Activated CD4-positive, alpha-beta T cell treated with anti-CD3 and anti-CD28 coated beads for 1 hour (primary cell): ENCODE measurements at places on chromosomes 13 and 19.
A peak's percentile ranks its signal among the peaks of the same experiment; 100 is the strongest.

DNA sequence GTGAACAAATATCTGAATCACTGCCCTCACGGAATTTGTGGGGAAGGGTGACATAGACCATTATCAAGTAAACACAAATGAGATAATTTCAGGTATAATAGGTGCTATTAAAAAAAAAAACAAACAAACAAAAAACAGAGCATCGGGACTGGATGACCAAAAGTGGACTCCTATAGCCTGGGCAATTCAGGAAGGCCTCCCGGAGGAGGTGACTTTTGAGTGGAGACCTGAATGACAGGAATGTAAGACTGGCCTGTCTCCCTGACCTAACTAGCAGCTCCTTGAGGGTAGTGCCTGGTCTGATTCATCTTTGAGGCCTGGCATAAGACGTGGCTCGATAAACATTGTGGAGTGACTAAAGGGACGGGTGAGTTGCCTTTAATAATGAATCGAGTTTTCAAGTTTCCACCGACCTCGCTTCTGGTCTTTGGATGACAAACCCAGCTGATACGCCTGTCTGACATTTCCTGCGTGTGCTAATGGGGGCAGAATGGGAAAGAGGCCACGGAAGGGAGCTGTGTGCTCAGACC is 6.8 kb downstream of the KLK10 start:
- DNase-seq = no peak

GRCh38 chr13:25379011-25379410 is 7.2 kb downstream of the ATP8A2 start:
- no peak for DNase-seq

DNA sequence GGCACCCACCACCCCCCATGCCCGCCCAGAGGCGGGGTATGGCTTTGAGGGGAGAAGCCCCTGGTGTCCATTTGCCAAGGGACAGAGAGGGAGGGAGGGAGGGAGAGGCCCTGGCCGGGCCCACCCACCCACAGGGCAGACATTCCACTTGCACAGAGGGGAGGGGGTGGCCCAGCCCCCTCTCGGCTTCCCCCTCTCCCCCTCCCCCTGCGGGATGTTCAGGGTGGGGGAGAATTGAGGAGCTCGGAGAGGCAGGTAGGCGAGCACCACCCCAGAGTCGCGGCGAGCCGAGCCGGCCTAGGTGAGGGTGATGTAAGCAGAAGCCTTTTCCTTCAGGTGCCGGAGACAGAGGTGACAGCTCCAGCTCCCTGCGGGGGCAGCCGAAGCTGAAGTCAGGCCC is 12.3 kb downstream of the DPF1 start:
- no peak for DNase-seq

DNA sequence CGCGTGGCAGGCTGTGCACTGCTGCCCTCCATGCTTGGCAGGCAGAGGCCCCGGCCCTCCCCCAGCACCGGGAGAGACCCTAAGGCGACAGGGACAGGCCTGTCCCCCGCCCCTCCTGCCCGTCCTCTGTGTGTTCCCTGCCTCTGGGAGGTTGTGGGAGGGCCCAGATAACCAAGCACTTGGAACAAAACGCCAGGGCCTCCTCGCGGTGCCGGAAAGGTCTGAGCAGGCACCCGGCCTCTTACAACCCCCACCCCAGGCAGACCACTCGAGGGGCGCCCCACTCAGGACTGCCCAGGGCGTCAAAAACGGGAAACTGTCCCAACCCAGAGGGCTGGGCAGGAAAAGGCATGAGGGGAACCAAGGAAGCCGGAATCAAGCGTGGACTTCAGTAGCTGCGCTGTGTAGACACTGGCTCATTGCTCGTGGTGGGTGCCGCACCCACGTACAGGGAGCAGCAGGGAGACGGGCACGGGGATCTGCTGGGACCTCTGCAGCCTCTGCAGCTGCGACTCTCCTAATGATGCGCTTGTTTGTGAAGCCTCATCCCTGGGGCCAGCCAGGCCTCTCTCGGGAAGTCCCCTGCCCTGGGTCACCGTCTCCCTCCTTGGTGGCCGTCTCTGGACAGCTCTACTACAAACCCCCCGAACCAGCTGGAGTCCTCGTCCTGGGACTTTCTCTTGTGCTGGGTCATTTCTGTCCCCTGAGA is 20.0 kb downstream of the GNA11 start:
- DNase-seq = no peak

DNA sequence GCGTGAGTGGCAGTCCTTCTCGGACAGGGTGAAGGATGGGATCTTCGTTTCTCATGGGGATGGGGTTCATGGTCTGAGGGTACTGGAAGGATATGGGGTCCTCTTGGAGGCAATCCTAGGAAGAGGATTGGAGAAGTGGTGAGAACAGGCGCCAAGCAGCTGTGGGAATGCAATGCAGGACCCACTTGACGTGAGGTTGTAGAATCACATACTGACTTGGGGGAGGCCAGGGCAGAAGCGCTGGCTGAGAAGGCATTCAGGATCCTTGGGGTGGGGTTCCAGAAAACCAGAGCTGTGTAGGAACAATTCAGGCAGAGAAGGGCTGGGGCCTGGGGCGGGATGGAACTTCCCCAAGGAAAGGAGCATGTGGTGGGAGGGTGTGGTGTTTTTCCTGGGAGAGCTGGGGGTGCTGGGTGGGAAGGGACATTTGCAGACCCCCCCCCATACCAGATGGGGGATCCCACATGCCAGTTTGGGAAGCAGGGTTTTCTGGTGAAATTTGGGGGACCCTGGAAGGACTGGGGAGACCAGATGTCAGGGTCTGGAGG is 852 bp downstream of the KLK1 start:
- no peak for DNase-seq

- no peak for DNase-seq
These were observed 19.4 kb upstream of the PSG2 start for GRCh38 chr19:43101950-43102349.

DNA sequence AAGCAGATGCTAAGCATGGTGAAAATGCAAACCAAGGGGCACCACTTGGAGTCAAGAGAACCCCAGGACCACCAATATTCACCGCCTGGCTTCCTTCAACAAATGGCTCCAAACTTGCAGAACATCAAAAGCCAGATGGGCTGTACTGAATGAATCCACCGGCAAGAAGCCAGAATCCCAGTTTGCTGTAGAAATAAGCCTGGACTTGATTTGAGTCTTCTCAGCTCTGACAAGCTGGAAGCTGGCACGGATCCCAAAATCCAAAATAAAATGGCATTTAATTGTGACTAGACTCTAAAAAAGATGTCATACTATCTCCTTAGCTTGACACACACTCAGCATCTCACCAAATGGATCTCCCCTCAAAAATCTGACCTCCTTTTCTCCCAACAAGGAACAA is 11.9 kb downstream of the EFNB2 start:
- no peak for DNase-seq

- DNase-seq = no peak
These were observed 223.7 kb downstream of the TBC1D4 start for GRCh38 chr13:75258159-75258782.

DNA sequence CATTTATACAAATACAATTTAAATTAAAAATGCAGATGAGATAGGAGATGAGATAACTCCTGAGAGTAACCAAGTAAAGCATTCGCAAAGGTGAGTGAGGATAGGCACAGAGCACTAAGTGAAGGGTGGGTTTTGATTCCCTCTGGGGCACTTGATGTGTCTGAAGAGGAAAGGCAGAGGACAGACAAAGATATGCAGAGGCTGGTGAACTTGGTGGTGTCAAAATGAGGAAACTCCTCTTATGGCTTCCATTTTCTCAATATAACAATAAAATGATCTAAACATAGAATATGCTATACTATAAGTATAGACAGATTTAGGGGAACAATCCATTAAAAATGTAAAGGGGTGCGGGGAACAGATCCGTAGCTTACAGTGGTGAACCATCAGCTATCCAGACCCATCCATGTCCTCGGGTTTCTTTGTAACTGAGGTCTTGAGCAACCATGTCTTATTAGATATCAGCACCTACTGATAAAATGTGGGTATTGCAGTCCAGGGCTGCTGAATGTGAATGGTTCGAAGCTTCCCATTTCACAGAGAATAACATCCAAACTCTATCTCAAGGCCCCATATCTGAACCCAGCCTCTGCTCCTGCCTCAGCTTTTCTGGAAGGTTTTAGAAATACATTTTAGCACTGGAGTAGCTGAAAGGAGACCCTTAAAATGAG is 73.9 kb upstream of the SLC10A2 start:
- no peak for DNase-seq

DNA sequence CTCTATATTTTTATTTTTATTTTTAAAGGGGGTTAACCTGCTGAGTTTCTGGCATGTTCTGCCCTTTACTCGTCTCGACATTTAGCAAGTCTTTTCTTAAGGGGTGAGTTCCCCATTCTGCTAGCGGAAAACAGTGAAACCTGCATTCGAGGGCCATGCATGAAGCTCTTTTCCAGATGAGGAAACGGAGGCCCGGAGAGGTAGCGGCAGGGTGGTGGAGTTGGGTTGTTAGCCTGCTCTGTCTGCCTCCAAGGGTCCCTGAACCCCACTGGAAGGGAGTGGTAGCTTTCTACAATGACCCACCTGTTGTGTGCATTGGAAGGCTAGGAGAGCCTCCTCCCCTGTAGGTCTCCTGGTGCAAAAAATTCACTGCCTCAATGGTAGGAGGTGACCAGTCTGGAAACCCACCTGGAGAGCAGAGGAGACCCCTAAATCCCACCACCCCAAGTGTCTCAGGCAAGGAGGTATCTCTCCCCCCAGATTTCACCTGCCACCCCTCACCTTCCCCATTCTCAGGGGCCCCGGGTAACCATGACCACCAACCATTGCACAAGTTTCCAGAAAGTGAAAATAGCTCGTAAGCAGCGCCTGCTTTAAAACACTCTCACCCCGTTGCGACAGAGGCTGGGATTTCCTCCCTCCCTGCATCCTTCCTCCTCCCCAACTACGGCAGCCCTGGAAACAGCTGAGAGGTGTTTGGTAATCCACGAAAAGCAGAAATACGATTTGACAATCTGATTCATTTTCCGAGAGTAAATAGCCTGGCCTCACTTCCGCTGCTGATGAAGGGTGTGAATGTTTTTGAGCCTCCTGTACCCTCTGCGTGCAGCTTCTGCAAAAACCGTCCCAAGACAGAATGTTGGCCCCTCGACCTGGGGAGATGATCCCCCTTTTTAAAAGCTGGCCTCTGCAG is 3.5 kb downstream of the KLF2 start:
- peak; percentile 24 for DNase-seq

GRCh38 chr19:21430675-21431074 is 33.7 kb downstream of the ZNF493 start:
- DNase-seq = no peak

DNA sequence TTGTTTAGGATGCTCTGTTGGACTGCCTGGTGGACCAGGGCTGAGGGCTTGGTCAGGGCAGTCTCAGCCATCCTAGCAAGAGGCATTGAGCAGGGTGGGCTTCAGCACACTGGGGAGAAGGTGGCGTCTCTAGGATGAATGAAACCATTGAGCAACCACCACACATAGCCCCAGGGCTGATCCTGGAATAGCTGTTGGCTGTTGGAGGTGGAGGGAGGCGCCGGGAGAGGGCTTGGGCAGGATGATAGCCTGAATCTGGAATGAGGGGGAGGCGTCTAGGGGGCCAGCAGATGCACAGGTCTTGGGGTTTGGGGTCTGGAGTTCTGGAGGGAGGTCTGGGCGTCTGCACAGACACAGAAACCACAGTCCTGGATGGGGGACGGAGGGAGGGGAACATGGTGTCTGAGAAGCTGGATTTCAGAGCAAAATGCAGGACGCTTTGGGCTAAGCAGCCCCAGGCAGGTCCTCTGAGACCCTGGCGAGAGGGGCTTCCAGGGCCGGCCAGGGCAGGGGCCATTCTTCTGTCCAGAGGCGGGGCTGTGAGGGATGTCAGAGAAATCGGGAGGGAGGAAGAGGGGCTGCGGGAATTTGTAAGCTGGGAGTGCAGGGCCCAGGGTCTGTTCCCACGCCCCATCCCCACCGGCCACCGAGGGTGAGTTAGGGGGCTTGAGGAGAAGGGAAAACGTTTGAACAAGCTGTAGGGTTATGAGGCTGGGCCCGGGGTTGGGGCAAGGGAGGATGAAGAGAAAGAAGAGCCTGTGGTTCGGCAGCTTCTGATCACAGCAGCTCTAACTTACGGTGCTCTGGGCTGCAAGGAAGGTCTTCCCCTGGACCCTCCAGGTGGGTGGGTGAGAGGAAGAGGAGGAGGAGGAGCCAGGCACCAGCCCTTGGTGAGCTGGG is 5.2 kb downstream of the TRAPPC5 start:
- no peak for DNase-seq

- no peak for DNase-seq
These were observed 183.7 kb downstream of the COL4A1 start for GRCh38 chr13:110123041-110123809.

DNA sequence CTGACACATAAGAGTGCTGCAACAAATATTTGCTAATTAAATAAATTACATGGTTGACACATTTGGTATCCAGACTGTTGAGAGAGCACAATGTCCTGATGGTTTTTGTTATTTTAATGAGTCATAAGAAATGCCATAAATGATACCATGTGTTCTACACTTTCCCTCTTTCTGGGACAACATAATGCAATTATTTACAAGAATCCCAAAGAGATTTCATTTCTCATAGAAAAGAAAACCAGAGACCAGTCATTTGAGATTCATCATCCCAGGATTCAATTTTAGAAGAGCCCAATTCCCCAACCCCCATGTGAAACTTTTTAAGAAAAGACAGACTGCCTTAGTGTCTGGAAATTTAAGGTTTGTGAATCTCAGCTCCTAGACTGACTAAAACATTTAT is 399.6 kb downstream of the DCT start:
- DNase-seq = no peak

DNA sequence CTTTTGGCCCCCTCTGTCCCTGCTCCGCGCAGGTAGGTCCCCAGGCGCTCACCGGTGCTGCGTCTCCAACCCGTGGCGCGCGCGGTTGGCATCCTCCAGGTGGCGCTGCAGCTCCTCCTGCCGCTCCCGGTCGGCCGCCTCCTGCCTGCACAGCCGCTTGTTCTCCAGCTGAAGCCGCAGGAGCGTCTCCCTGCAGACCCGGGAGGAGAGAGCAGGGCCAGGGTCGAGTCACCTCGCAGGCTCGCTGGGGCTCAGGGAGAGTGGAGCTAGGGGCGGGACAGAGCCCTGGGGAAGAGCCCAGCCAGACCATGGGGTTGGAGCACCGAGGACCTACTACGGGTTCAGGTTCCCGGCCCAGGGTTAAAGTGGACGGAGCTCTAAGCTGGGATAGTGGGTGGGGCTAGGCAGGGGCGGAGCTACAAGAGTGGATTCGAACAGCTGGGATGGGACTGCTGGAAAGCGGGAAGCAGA is 9.3 kb downstream of the HOOK2 start:
- peak; percentile 52 for DNase-seq

DNA sequence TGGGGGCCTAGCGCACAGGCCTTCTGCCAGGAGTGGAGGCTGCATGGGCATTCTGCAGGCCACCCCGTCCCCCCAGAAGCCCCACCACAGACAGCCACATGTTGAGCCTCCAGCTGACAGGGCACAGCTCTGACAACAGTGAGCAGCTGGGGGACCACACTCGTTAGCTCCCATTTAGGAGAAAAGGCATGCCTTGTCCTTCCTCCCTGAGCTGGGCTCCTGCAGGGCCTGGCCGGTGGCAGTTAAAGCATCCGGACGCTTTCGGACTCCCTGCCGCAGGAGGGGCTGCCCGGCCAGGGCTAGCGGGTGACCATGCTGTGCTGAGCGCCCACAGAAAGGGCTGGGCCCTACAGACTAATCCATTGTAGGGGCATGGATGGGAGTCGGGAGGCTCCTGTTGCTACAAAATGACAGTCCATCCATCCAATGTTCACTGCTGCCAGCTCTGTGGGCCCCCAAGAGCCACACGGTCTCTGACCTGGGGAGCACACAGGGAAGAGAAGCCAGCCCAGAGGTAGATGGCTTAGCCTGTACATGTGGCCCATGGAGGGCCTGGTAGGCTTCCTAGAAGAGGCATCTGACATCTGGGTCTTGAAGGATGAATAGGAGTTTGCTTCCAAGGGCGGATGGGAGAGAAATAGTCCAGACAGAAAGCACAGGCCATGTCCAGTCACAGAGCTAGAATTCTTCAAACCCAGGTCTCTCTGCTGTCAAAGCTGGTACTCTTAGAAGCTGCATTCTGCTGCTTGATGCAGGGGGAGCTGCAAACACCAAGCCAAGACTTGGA is 116.5 kb upstream of the VSTM2B start:
- DNase-seq = no peak
